Hematopoietic multipotent progenitor cell treated with erythropoietin and hydrocortisone succinate and interleukin-3 and kit ligand, for 4 days (in vitro differentiated cells): ENCODE measurements at places on chromosomes 4 and X.
A peak's percentile ranks its signal among the peaks of the same experiment; 100 is the strongest.

GRCh38 chr4:54659749-54660535 is 2.2 kb downstream of the KIT start:
- DNase-seq = peak; percentile 62

DNA sequence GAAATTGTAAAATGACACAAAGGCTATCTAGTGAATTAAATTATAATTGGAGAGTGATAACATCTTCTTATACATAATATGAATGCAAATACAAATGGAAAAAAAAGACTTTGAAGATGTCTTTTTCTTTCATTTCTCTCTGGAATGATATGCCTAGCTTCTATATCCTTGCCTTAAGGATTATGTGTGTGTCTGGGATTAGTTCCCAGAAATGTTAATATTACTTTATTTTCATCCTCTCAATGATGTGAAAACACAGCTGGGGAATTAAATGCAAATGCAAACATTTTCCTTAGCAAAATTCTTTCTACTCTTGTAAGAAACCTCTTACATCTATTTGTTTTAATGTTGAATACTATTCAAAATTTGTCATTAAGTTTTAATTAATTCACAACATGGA is 441.9 kb downstream of the FSTL5 start:
- DNase-seq = no peak

GRCh38 chr4:121510341-121510874 is 129.6 kb upstream of the QRFPR start:
- peak; percentile 3 for DNase-seq

DNA sequence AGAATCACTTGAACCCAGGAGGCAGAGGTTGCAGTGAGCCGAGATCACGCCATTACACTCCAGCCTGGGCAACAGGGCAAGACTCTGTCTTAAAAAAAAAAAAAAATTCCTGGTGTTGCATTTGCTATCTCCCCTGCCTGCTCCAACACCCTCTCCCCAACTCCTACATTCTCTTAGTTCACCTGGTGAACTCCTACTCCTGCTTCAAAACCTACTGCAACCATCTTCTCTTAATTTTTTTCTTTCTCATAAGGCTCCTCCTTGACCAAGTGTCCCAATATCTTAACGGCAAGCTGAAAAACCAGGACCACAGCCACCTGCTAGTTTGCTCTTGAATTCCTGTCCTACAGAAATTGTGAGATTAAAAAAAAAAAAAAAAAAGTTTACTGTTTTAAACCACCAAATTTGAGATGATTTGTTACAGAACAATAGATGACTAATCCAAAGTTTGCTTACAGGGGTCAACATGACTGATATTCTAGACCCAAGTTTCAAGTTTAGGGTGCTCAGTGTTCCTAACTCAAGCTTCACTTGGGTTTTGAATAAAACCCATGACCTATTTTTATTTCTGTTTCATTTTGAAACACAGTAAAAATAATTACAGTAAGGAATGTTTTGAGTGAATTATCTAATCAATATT is 13.1 kb upstream of the ANXA5 start:
- no peak for DNase-seq

DNA sequence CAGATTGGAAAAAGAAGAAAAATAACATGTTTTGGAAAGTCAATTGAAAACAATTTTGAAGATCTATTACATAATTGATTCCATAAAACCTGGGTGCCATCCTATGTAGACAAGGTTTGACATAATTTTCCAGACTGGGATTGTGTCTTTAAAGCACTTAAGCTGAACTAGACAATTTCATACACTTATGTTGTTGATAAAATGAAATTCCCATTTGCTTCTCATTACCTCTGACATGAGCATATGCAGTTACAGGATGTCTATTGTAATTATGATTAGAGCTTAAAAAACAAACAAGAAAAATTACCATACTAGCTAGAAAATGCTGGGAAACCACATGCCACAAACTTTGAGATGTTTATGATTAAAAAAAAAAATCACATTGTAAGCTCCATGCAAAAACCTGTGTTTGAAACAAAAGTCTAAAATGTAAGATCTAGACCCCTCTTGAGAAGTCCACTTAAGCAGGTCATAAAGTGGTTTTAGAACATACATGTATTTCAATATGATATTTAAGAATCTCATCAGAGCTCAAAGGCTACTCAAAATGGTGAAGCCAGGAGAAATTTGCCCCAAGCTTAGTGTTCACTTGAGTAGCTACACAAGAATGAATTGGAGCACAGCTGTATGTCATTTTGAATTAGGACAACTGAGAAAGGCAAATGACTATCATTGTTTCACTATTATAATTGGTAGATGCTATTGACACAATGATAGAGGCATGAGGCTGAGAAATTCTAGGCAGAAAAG is 181.1 kb upstream of the PABPC4L start:
- DNase-seq = no peak

DNA sequence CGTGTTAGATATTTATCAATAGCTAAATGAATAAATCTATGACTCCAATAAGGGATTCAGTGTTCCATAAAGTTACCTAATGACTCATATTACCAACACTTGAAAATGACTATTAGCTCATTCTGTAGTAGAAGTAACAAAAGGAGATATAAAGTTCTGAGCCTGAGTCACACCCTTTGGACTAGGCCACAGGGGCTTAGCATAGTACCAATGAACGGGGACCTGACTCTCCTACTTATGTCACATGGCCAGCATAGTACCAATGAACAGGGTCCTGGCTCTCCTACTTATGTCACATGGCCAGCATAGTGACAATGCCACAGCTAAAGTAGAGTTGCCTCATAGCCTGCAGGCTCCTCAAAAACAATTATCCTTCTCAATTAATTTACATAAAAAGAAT is 43.7 kb downstream of the MAGEB16 start:
- peak; percentile 23 for DNase-seq

DNA sequence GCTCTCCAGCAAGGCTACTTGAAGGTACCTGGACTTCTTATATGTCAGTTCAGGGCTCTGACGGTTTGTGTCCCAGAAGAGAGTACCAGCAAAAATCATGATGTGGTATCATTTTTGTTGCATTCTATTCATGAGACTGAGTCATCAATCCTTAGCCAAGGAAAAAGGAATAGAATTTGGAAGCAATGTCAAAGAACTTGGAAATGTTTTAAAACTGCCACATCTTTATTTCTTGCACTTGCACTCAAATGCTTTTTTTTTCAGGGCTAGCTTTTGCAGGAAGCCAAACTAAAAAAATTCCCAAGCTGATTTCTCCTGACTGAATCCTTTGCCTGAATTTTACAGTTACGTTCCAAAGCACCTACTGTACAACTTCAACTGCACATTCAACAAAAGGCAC is 112.4 kb downstream of the NPFFR2 start:
- no peak for DNase-seq

- no peak for DNase-seq
These were observed 91.2 kb upstream of the KLF3 start for GRCh38 chr4:38572793-38573192.

DNA sequence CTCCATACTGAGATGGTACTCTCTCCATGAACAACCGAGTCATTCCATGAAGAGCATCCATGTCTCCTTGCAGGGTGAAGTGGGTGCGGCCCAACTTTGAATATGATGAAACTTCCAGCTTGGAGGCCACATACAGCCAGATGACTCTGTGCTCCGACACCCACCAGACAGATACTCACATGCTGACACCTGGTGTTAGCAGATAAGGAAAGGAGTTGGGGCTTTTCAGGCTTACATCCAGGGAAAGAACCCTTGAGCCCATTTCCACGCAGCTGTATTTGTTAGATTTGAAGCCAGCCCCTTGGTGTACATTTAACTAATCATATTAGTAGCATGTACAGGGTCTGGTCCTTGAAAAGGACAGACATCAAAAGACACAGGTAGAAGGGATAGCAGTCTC is 62.1 kb upstream of the PRRG3 start:
- DNase-seq = peak; percentile 45

GRCh38 chr4:5980436-5981155 is 37.6 kb downstream of the C4orf50 start:
- DNase-seq = no peak

- DNase-seq = no peak
These were observed 53.8 kb downstream of the RNF150 start for GRCh38 chr4:141079393-141079930.

GRCh38 chr4:126611900-126612299 is 1020.9 kb upstream of the INTU start:
- no peak for DNase-seq

DNA sequence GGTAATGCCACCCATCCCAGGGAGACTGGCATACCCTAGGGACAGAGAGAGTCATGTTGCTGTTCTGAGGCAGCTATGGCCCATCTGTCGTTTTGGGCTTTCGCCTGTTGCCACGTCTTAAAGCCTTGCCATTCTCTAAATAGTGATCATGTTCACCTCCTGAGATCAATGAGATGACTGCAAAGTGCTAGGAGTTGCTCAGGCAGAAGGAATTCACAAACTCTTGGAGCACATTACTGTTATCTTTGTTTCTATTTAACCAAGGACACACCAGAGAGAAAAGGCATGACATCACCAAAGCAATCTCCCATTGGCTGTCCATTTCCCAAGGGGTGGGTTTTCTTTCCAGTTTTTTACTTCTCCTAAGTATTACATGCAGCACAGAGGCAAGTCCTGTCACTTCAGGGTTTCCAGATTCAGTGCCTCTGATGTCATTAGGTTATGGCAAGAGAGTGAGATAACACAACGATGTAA is 37.1 kb upstream of the SETD7 start:
- no peak for DNase-seq

GRCh38 chr4:183229397-183229796 is 90.7 kb downstream of the CLDN22 start:
- no peak for DNase-seq

GRCh38 chr4:7693237-7693608 is 246.4 kb downstream of the AFAP1 start:
- no peak for DNase-seq

DNA sequence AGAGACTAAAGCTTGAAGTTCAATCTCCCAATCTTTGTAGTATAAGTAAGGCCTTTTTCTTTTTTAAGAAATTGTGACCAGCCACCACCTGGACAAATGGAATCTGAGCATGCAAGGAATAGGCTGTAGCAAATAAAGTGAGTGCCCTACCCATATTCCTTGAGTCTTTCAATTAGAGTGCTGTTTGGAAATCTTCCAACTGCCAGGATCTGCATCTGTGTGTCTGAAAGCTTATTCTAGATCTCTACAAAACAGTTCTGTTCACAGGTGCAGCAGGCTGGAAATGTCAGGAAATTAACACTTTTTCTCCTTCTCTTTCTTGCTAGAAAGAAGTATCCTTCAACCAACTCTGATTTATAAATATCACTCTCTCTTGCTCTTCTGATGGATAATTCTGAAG is 76.7 kb upstream of the NDST3 start:
- DNase-seq = no peak

- DNase-seq = no peak
These were observed 180.4 kb downstream of the OR13H1 start for GRCh38 chrX:131724292-131724691.

GRCh38 chrX:132023896-132024386 is 839 bp downstream of the STK26 start:
- DNase-seq = peak; percentile 68

DNA sequence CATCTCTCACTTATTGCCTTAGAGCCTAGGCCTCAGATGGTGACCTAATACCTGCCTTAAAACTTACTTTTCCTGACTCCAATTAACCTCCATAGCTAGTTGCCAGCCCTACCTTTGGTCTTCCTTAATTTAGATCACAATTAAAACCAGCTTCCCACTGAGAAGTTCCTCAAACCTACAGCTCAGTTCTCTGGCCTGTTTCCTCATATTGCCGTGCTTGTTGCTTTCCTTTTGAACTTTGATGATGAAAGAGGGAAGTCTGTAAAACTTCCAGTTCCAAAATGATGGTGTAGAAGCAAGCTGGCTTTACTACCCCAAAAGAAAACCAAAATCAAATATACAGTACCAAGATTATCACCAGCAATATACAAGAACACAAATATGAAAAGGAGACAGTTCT is 28.9 kb upstream of the CAMK2D start:
- peak; percentile 10 for DNase-seq

DNA sequence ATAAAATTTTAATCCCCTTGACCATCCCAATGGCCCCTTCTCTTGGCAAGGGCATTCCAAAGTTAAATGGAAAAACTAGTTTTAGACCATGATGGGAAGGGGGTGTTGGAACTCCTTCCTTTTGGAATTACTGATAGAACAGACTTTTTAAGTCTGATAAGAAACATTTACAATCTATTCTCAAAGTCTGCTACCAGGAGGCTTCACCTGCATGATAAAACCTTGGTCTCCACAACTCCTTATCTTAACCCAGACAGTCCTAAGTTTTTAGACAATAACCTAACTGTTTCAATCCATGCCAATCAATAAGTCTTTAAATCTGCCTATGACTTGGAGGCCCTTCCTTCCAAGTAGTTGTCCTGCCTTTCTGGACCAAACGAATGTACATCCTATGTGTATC is 63.9 kb upstream of the PGRMC2 start:
- DNase-seq = no peak

DNA sequence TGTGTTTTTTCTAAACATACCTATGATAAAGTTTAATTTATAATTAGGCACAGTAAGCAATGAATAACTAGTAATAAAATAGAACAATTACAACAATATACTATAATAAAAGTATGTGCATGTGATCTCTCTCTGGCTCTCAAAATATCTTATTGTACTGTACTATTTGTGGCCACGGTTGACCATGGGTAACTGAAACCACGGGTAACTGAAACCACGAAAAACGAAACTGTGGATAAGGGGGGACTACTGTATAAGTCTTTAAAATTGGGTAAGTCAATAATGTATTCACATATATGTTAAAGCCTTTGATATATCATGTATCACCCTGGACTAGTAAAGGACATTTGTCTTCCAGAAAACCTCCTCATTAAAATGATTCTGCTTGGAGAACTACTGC is 20.0 kb downstream of the TMEM154 start:
- peak; percentile 44 for DNase-seq

DNA sequence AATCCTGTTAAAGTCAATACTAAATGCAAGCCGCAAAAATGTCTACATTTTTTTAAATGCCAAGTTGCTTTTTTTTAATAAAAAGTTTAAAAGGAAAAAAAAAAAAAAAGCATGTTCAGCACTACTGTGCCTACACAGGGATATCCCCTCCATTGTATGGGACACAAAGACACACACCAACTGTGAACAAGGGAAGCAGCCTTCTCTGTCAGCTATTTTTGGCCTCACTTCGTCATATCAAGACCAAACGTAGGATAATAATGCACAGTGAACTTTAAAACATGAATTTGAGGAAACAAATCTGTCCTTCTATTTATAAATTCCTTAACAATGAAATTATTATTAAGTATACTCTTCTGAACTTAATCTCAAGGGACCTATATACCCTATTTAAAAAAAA is 4.4 kb downstream of the FBXW7 start:
- DNase-seq = no peak

- no peak for DNase-seq
These were observed 110.8 kb upstream of the NOCT start for GRCh38 chr4:138904793-138905192.

DNA sequence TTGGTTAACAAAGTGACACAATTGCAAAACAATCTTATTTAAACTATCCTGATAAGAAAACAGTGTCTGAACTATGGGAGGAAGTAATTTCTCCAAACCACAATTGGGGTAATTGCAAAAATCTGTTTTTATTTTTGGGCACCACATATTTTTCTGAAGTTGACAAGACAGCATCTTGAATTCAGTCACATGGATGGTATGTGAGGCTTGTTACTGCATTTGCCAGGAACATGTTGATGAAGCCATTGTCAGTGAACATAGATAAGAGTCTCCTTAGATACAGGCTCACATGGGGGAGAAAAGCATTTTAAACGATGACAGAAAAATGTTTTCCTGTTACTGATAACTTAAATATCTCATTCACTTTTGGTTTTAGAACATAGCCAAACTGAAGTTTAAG is 5.5 kb upstream of the USP53 start:
- DNase-seq = peak; percentile 51

- DNase-seq = no peak
These were observed 82.4 kb upstream of the NAF1 start for GRCh38 chr4:163249042-163249441.
